ENCODE measurements at places on chromosomes 4 and X. TPM values are rescaled to one million over a fixed set of nuclear protein-coding genes. Genes with fewer than 3 reads are reported as not detected.

- DNase-seq = no peak
Measured at GRCh38 chr4:123503698-123504363, 107.2 kb downstream of the SPRY1 start.

The SSX2B gene
- total RNA-seq = not detected

The SYTL5 gene
- total RNA-seq = 5.8 TPM

The SLC9B2 gene
- total RNA-seq = 12.6 TPM

The DUSP21 gene
- total RNA-seq = not detected

GRCh38 chrX:110173192-110174175, 144.4 kb downstream of the AMMECR1 start:
- DNase-seq = no peak

The TCP11X2 gene
- not detected for total RNA-seq
